CD4-positive, alpha-beta memory T cell (primary cell): ENCODE measurements at places on chromosomes 2 and 18. TPM values are rescaled to one million over a fixed set of nuclear protein-coding genes. Genes with fewer than 3 reads are reported as not detected.

GRCh38 chr18:6866552-6867085, 137.1 kb downstream of the ARHGAP28 start:
- no peaks in the 10 kb centered on the region for H3K36me3 ChIP-seq
- no peaks in the 10 kb centered on the region for H3K4me1 ChIP-seq
- H3K4me3 ChIP-seq = no peak overlapping the region
- no peak overlapping the region for H3K27ac ChIP-seq
- DNase-seq = no peak

DNA sequence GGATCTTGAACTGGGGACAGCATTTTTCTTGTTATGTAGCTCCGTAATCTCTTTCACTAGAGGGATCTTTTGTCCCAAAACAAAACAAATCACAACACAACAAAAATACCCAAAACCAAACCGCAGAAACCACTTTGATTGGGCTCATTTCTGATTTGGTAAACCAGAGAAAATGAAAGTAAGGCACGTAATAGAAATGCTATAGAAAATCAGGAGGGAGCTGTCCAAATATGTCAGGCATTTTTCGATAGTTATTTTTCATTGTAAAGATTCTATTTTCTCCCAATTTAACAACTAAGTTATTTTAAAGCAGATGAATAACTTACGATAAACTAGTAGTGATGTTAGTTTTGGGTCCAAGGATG, 406.5 kb downstream of the XIRP2 start:
- no peaks in the 10 kb centered on the region for H3K36me3 ChIP-seq
- H3K27me3 ChIP-seq = no peaks in the 10 kb centered on the region
- H3K4me1 ChIP-seq = peaks cover 11% of the 10 kb centered on the region
- H3K27ac ChIP-seq = no peak overlapping the region
- no peak for DNase-seq
- H3K4me3 ChIP-seq = no peak overlapping the region

DNA sequence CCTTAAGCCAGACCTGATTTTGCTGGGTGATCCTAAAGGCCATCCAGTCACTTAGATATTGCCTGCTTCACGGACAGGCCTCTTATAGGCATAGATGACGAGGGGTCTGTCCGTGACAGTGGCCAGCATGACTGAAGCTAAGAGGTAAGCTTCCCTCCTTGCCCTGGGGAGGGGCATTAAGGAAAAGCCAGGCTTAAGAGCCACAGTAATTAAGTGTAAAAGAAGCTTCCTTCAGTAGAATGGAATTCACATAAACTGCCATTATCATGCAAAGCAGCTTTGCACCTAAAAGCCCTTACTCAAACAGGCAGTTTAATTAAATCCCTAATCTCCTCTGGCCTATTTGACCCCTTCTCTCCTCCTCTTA, 99.4 kb upstream of the PKDCC start:
- H3K4me1 ChIP-seq = no peaks in the 10 kb centered on the region
- DNase-seq = no peak
- no peak overlapping the region for H3K27ac ChIP-seq
- no peaks in the 10 kb centered on the region for H3K36me3 ChIP-seq
- H3K27me3 ChIP-seq = no peaks in the 10 kb centered on the region

DNA sequence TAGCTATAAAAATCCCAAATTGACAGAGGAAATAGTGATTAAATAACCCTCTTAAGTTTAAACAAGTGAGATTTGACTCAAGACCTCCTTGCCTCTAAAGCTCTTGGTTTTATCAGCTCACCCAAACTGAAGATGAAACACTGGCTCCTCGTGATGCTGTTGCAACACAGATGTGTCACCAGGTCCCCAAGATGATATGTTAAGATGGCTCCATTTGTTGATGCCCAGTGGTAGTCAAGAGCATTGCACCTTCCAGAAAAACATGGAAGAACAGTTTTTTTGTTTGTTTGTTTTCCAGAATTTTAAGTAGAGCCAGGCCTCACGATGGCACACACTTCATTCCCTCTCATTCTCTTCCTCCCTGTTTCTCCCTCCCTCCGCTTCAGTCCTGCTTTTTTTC, 399.8 kb downstream of the TXNL1 start:
- no peak overlapping the region for H3K27ac ChIP-seq
- H3K36me3 ChIP-seq = no peaks in the 10 kb centered on the region
- no peaks in the 10 kb centered on the region for H3K4me1 ChIP-seq
- no peak overlapping the region for H3K4me3 ChIP-seq
- DNase-seq = no peak

- H3K27me3 ChIP-seq = no peaks in the 10 kb centered on the region
- H3K27ac ChIP-seq = no peak overlapping the region
- no peaks in the 10 kb centered on the region for H3K36me3 ChIP-seq
- DNase-seq = no peak
These were observed 103.3 kb downstream of the GULP1 start for GRCh38 chr2:188394931-188395472.

GRCh38 chr2:61291851-61292575, 130.0 kb downstream of the C2orf74 start:
- no peak overlapping the region for H3K4me3 ChIP-seq
- H3K27ac ChIP-seq = no peak overlapping the region
- no peaks in the 10 kb centered on the region for H3K27me3 ChIP-seq
- H3K36me3 ChIP-seq = peaks cover 27% of the 10 kb centered on the region
- H3K4me1 ChIP-seq = no peaks in the 10 kb centered on the region
- no peak for DNase-seq

GRCh38 chr2:190079160-190079559, 16.6 kb upstream of the MSTN start:
- H3K36me3 ChIP-seq = no peaks in the 10 kb centered on the region
- no peaks in the 10 kb centered on the region for H3K4me1 ChIP-seq
- no peak overlapping the region for H3K4me3 ChIP-seq
- H3K27me3 ChIP-seq = no peaks in the 10 kb centered on the region
- DNase-seq = no peak

- no peaks in the 10 kb centered on the region for H3K4me1 ChIP-seq
- H3K4me3 ChIP-seq = no peak overlapping the region
- no peaks in the 10 kb centered on the region for H3K27me3 ChIP-seq
- H3K36me3 ChIP-seq = no peaks in the 10 kb centered on the region
- no peak overlapping the region for H3K27ac ChIP-seq
These were observed 295.2 kb downstream of the SRBD1 start for GRCh38 chr2:45315861-45316260.

DNA sequence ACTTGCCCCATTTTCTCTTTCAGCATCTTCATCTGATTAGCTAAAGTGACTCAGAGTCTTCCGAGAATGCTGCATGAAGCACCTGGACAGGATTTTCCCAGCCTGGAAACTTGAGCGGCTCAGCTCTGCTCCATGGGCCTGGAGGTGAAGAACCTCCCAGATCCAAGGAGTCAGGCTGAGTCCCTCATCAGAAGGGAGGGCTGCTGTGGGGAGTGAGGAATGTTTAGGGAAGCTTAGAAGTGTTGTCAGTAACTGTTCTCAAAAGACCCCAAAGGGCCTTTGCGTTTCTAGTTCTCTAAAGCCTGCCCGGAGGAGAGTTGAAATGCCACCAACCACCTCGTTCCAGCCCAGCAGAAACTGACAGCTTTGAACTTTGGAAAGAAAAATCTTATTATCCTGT, 157.1 kb downstream of the CLIP4 start:
- H3K4me3 ChIP-seq = no peak overlapping the region
- no peak for DNase-seq
- no peaks in the 10 kb centered on the region for H3K36me3 ChIP-seq
- H3K4me1 ChIP-seq = no peaks in the 10 kb centered on the region
- peaks cover 3% of the 10 kb centered on the region for H3K27me3 ChIP-seq

DNA sequence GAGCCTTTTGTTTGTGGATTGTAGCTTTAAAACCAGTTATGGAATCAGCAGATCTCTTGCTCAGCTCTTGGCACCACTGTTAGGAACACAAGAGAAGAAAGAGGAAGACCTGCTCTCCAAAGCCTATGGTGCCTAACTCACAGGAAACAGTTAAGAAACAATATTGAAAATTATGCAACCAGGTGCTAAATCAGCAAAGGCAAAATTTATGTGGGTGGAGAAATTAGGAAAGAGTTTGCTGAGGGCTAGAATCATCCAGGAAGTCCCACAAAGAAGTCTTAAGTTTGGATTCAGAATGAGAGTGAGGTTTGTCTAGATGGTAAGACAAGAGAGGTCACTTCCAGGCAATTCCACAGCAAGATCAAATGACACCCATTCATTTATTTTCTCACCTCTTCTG, 49.4 kb downstream of the AOX1 start:
- DNase-seq = no peak
- H3K27ac ChIP-seq = no peak overlapping the region
- no peaks in the 10 kb centered on the region for H3K27me3 ChIP-seq
- H3K4me1 ChIP-seq = no peaks in the 10 kb centered on the region
- H3K4me3 ChIP-seq = no peak overlapping the region

GRCh38 chr18:52288403-52289004, 51.5 kb upstream of the DCC start:
- H3K27me3 ChIP-seq = no peaks in the 10 kb centered on the region
- no peaks in the 10 kb centered on the region for H3K4me1 ChIP-seq
- H3K4me3 ChIP-seq = no peak overlapping the region
- DNase-seq = no peak

DNA sequence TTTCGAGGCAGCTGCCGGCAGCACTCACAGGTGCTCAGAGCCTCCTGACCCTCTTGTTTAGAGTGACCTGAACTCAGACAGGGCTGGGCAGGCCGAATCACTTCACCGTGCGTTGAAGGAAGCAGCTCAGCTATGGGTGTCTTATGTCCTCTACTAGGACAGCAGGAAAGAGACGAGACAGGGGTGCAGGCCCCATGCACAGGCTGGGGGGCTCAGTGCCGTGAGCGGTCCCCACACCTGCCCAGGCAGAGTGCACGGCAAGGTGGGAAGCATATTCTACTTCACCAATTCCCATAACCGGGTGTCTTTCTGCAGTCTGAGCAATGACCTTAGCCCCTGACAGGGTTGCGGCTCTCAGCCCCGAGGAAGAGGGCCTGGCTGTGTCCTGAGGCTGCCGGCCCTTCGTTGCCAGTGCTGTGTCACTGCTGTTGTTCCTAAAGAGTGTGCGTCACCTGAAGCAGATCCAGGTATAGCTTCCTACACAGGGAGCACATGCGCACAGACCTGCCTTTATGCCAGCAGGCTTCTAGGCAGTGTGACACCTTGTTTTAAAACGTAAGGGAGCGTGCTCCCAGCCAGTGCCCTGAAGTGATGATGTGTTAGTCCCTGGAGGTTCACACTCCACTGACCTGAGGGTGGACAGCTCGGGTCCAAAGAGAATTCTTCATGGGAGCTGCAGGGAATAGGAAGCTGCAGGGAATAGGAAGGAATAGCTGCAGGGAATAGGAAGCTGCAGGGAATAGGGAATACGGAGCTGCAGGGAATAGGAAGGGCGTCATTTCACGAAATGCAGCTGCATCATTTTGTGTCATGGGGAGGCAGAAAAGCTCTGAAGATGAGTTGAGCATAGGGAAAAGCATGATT, 207.9 kb upstream of the SALL3 start:
- no peak overlapping the region for H3K27ac ChIP-seq
- H3K27me3 ChIP-seq = no peaks in the 10 kb centered on the region

GRCh38 chr2:95760806-95761525, 169.2 kb downstream of the TRIM43 start:
- no peaks in the 10 kb centered on the region for H3K27me3 ChIP-seq
- H3K27ac ChIP-seq = no peak overlapping the region
- H3K4me1 ChIP-seq = no peaks in the 10 kb centered on the region
- no peak for DNase-seq
- no peak overlapping the region for H3K4me3 ChIP-seq
- no peaks in the 10 kb centered on the region for H3K36me3 ChIP-seq

DNA sequence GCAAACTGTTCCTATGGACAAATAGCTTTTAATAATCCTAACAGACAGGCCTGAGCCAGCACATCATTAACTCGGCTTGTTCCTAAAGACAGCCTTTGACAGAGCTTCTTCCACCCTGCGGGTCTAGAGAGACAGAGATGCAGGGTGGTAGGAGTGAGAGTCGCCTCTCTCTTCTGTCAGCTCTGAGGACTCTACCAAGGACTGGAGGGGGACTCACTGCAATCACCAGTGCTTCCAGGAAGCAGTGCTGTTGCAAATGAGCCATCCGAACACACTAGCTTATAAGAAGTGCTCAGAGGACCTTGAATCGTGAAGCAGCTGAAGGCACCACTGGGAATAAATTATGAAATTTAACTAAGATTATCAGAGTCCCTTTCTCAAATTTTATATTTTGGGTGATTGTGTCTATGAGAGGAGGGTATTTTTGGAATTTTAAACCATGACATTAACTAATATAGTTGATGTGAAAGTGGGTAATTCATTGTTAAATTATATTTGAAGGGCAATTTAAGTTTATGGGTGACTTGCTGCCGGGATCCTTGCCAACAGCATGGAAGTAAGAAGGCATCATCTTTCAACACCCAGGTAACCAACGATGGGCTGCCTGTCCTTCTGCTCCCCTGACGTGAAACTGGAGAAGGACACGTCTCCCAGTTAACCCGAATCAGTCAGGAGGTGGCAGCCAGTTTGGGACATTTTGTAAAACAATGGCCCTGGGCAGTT, 43.6 kb upstream of the PXDN start:
- no peaks in the 10 kb centered on the region for H3K4me1 ChIP-seq

DNA sequence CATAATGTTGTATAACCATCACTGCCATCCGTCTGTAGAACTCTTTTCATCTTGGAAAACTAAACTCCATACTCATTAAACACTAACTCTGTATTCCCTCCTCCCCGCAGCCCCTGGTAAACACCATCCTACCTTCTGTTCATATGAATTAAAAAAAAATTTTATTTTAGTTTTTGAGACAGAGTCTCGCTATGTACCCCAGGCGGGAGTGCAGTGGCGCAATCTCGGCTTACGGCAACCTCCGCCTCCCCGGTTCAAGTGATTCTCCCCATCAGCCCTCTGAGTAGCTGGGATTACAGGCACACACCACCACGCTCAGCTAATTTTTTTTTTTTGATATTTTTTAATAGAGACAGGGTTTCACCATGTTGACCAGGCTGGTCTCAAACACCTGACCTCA, 52.9 kb downstream of the RRM2 start:
- H3K36me3 ChIP-seq = no peaks in the 10 kb centered on the region
- no peak for DNase-seq
- H3K4me3 ChIP-seq = no peak overlapping the region
- no peaks in the 10 kb centered on the region for H3K4me1 ChIP-seq
- H3K27ac ChIP-seq = no peak overlapping the region

DNA sequence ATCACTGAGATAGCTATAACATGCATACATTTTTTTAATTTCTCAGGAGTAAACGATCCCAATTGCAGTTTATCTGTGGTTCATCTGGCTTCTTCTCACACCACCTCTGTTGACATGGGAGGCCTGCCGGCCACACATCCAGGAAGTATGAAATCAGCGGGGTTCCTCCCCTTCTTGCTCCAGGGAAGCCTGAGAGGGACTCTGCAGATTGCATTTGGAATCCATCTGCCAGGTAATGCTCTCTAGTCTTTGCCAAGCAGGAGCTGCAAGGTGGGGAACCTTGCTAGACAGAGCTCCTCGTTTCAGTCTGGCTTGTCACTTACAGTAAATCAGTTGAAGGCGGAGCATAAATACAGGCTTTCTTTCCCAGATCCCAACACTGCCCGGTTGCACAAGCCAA, 49.9 kb downstream of the SOX11 start:
- H3K36me3 ChIP-seq = no peaks in the 10 kb centered on the region
- no peak overlapping the region for H3K4me3 ChIP-seq
- DNase-seq = no peak

The ALKAL2 gene
- total RNA-seq = not detected

The ASPRV1 gene
- total RNA-seq = 2.0 TPM

The SIX3 gene
- total RNA-seq = not detected

The POMC gene
- 3.1 TPM for total RNA-seq

The SLC14A1 gene
- 2.8 TPM for total RNA-seq

The MC5R gene
- total RNA-seq = not detected

The ANKRD30B gene
- total RNA-seq = not detected

The IL1R1 gene
- total RNA-seq = 1.0 TPM

The DAW1 gene
- not detected for total RNA-seq
